ENCODE measurements at places on chromosomes 4 and X. TPM values are rescaled to one million over a fixed set of nuclear protein-coding genes. Genes with fewer than 3 reads are reported as not detected.
A peak's percentile ranks its signal among the peaks of the same experiment; 100 is the strongest.

DNA sequence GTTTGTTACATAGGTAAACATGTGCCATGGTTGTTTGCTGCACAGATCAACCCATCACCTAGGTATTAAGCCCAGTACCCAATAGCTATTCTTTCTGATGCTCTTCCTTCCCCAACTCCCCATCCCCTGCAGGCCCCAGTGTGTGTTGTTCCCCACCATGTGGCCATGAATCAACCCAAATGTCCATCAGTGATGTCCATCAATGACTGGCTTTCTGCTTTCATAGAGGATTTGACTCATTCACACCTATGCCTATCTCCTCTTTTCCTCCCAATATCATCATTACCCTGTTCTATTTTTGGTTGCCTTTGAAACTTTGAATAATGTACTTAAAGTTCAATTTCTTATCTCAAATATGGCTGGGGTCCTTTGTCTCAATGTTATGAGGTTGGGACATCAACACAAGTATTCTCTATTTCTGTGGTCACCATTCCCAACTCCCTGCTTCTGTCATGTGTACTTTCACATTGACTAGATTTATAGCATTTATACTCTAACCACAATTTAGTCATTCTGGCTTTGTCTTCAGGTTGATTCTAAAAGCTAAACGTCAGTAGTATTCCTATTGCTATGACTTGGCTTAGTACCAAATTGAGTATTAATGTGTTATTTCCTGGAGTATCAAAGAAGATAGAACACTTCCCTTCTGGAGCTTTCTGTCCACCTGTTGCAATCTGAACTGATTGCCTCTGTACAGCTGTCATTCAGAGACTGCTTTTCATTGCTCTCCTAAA is 107.2 kb downstream of the TAB3 start:
- no peaks in the 10 kb centered on the region for H3K36me3 ChIP-seq
- no peak overlapping the region for H3K4me3 ChIP-seq
- no peak for DNase-seq
- no peaks in the 10 kb centered on the region for H3K4me1 ChIP-seq
- H3K27ac ChIP-seq = no peak overlapping the region

DNA sequence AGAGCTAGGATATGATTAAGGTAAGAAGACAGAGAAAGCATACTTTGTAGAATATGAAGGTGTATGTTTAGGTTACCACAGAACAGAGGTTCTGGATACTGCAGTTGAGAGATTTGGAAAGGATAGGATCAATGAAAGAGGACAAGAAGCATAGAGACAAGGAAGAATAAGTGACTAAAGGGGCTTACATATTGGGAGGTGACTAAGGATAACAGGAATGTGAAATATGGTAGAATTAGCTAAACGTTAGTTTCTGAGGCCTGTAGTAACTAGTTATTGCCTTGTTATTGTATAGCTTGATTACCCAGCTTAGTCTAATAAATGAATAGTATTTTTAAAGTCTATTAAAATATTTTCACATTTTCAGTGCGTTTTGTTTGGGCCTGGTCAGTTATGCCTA is 38.2 kb downstream of the CENPI start:
- H3K4me3 ChIP-seq = no peak overlapping the region
- no peaks in the 10 kb centered on the region for H3K36me3 ChIP-seq
- no peaks in the 10 kb centered on the region for H3K27me3 ChIP-seq
- no peaks in the 10 kb centered on the region for H3K4me1 ChIP-seq

DNA sequence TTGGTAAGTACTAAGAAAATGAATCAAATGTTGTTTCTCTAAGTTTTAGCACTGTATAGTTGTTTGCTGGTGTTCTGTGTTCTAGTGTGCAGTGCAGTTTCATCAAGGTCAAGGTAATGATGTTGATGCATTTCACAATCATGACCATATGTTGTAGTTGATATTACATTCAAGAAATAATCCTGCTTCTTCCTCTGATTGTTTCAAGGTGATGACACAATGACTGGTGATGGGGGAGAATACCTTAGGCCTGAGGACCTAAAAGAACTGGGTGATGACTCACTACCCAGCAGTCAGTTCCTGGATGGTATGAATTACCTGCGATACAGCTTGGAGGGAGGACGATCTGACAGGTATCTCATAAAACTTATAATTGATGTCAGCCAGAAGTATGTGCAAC is 261.6 kb downstream of the ANK2 start:
- H3K27me3 ChIP-seq = no peaks in the 10 kb centered on the region
- H3K27ac ChIP-seq = no peak overlapping the region
- H3K36me3 ChIP-seq = no peaks in the 10 kb centered on the region
- H3K4me3 ChIP-seq = no peak overlapping the region
- no peaks in the 10 kb centered on the region for H3K4me1 ChIP-seq

GRCh38 chrX:24657671-24658386 is 10.7 kb upstream of the PCYT1B start:
- H3K27ac ChIP-seq = no peak overlapping the region
- H3K27me3 ChIP-seq = no peaks in the 10 kb centered on the region

DNA sequence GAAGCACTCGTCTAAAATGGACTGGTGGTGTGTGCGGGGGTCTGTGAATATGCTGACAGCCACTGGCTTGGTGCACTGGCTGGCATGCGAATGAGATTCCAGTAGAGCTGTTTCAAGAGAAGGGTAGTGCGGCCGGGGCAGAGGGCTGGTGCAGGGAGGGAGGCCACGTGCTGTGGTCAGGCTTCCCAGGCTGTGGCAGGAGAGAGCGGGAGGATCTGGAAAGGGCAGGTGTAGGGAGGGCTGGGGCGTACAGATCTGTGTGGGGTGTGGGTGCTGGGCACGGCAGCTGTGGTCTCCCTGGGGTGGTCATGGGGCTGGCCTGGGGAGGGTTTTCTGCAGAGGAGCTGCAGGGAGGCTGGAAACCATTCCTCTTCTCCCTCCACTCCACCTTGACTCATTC is 30.2 kb downstream of the SORCS2 start:
- no peak for DNase-seq
- H3K36me3 ChIP-seq = no peaks in the 10 kb centered on the region
- no peaks in the 10 kb centered on the region for H3K4me1 ChIP-seq
- H3K27ac ChIP-seq = no peak overlapping the region

- H3K4me3 ChIP-seq = no peak overlapping the region
- H3K36me3 ChIP-seq = no peaks in the 10 kb centered on the region
- DNase-seq = no peak
- no peaks in the 10 kb centered on the region for H3K4me1 ChIP-seq
Measured at GRCh38 chr4:159682996-159683395, 580.1 kb downstream of the RAPGEF2 start.

DNA sequence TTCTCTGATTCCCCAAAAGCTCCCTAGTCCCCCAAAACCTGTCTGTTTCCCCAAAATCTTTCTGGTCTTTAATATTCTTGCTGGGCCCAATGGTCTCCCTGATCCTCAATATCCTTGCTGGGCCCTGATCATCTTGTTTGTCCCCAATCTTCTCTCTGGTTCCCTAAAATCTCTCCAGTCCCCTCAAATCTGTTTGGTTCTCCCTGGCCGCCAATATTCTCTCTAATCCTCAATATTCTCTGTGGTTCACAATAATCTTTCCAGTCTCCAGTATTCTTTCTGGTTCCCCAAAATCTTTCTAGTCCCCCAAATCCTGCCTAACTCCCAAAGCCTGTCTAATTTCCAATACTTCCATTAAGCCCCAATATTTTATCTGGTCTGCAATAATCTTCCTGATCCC is 18.5 kb downstream of the P2RY8 start:
- no peaks in the 10 kb centered on the region for H3K36me3 ChIP-seq
- H3K4me1 ChIP-seq = no peaks in the 10 kb centered on the region
- DNase-seq = no peak

- H3K4me3 ChIP-seq = no peak overlapping the region
- no peaks in the 10 kb centered on the region for H3K36me3 ChIP-seq
- H3K27ac ChIP-seq = no peak overlapping the region
Measured at GRCh38 chrX:37763400-37763799, 16.5 kb upstream of the CYBB start.

DNA sequence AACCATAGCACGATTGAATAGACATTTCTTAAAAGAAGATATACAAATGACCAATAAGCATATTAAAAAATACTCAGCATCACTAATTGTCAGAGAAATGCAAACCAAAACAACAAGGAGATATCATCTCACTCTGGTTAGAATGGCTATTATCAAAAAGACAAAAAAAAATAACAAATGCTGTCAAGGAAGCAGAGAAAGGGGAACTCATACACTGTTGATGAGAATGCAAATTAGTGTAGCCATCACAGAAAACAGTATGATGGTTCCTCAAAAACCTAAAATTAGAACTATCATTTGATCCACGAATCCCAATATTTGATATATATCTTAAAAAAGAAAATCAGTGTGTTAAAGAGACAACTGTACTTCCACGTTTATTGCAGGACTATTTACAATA is 71.7 kb upstream of the BANK1 start:
- no peaks in the 10 kb centered on the region for H3K36me3 ChIP-seq
- H3K27ac ChIP-seq = no peak overlapping the region

DNA sequence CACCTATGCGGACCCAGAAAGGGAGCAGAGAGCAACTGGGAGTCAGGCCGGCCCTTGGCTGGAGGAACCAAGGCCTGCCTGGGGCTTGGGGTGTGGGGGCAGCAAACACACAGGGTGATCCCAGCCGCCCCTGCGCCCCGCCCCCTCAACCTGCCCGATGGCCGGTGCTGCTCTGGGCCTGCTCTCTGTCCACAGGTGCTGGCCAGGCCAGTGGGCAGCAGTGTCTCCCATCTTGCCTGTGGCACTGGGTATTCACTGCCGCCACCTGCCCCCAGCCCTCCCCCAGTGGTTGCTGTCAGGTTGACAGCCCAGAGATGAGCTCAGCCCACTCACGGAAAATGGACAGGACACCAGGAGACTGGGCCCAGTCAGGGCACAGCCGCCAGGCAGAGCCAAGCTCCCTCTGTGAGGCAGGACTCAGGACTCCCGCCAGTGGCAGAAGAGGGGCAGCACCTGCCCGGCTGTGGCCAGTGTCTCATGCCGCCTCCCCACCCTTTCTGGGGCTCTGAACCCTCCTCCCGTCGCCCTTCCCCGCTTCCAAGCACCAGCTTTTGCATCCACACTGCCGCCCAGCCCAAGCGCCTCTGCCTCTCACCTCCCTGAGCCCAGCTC is 4.7 kb downstream of the NKX1-1 start:
- H3K27ac ChIP-seq = no peak overlapping the region
- H3K27me3 ChIP-seq = peaks cover 13% of the 10 kb centered on the region
- H3K4me3 ChIP-seq = no peak overlapping the region
- no peak for DNase-seq

DNA sequence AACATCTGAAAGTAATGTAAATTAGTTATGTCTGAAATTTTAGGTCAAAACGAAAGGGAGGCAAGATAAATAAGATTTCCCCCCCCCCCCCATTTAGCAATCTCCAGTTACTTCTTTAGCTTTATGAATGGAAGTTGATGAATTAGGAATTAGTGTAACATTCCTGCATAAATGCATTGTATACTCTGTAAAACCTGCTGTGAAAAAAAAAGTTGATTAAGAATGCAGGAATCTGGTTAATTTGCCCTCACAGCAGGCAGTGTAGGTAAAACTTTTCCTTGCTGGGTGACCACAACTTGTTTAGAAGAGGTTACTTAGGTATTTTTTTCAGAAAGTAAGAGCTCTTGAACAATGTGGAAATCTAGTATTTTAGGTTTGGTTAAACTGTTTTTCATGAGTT is 15.3 kb downstream of the LARP7 start:
- peak; percentile 59 for DNase-seq
- H3K4me3 ChIP-seq = no peak overlapping the region
- H3K27ac ChIP-seq = no peak overlapping the region

DNA sequence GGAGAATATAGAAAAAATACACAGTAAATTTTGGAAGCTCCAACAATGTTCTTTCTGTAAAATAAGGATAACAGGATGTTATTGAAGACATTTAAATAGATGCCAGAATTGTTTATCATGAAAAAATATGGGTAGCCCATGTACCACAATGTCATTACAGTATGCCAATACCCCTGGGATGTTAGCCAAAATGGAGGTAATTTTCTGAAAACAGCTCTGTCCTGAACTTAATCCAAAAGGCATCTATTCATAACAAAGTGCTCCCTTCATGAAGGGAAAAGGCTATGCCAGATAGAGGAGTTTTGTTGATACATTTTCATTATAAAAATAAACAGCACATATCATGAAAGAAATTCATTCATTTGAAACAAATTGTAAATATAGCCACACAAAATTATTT is 1902.6 kb upstream of the AGA start:
- H3K4me1 ChIP-seq = no peaks in the 10 kb centered on the region
- no peak for DNase-seq

DNA sequence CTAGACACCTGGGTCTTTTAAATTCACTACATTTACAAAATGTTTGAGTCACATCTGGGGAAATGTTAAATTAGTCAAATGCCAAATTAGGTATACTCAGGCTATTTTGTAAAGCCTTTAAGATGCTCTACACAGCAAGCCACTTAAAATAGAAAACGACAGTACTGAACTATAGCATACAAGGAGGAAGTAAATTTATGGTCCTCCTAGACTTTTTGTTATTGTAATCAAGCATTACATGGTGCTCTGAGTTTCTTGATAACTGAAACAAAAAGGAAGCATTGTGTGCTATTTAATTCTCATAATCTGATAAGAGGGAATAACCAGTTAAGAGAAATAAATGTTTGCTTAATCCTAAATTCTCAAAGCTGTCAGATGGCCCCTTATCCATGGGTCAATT is 46.2 kb downstream of the SLC9A7 start:
- no peaks in the 10 kb centered on the region for H3K4me1 ChIP-seq
- no peak overlapping the region for H3K27ac ChIP-seq
- no peaks in the 10 kb centered on the region for H3K27me3 ChIP-seq

GRCh38 chr4:15881820-15882219 is 56.7 kb downstream of the FGFBP1 start:
- no peaks in the 10 kb centered on the region for H3K27me3 ChIP-seq
- H3K36me3 ChIP-seq = no peaks in the 10 kb centered on the region
- no peak overlapping the region for H3K27ac ChIP-seq
- H3K4me3 ChIP-seq = no peak overlapping the region
- no peak for DNase-seq

DNA sequence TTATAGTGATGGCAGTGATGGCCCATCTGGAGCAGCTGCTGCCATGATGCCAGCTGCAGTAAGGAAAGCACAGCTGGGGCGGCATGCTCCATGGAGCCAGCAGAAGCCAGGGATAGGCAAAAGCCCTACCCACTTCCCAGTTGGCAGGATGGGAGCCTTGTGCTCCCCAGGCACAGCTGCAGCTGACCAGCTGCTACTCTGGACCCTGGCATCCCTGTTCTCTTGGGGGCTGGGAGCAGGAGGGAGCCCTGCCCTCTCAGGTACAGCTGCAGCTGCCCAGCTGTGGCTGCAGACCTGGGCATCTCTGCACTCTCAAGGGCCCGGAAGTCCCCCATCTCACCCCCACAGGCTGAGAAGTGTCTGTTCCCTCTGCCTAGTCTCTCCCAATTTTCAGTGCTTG is 531.9 kb downstream of the PCDH18 start:
- no peak overlapping the region for H3K4me3 ChIP-seq
- no peak for DNase-seq
- no peaks in the 10 kb centered on the region for H3K4me1 ChIP-seq
- no peaks in the 10 kb centered on the region for H3K27me3 ChIP-seq
- H3K36me3 ChIP-seq = no peaks in the 10 kb centered on the region

- no peak overlapping the region for H3K27ac ChIP-seq
- H3K4me1 ChIP-seq = no peaks in the 10 kb centered on the region
- no peak for DNase-seq
- no peaks in the 10 kb centered on the region for H3K27me3 ChIP-seq
- no peak overlapping the region for H3K4me3 ChIP-seq
- H3K36me3 ChIP-seq = no peaks in the 10 kb centered on the region
Measured at GRCh38 chrX:139538907-139539790, 8.6 kb downstream of the F9 start.

GRCh38 chr4:109302361-109303139 is at the start of gene COL25A1:
COL25A1 (minus strand) TSS chr4:109302658.
- H3K27ac ChIP-seq = no peak within 1 kb of the TSS
- H3K4me3 ChIP-seq = peak within 1 kb of the TSS; percentile 75
- DNase-seq = peak; percentile 96
- H3K27me3 ChIP-seq = no peaks in the 10 kb centered on the region
- no peaks in the 10 kb centered on the region for H3K36me3 ChIP-seq

The ZNF827 gene
- 22.6 TPM for total RNA-seq

The INTU gene
- total RNA-seq = 8.3 TPM

The FRMPD4 gene
- total RNA-seq = not detected

The MAGEA1 gene
- total RNA-seq = not detected

Measured in kidney (tissue), 22 donors.